ENCODE measurements at places on chromosomes 3 and 15. TPM values are rescaled to one million over a fixed set of nuclear protein-coding genes. Genes with fewer than 3 reads are reported as not detected.

Gene SCN5A
- 163 TPM for total RNA-seq

Gene SLC9C1
- 0.95 TPM for total RNA-seq

Gene CHCHD6
- total RNA-seq = 11.7 TPM

Gene C3orf20
- not detected for total RNA-seq

Gene ACY1
- total RNA-seq = 32.3 TPM

Gene SLC35G2
- 2.1 TPM for total RNA-seq

Gene ACKR4
- 2.8 TPM for total RNA-seq

Gene MINAR1
- total RNA-seq = 0.05 TPM

Gene TPRA1
- total RNA-seq = 21.3 TPM
